Esophagus squamous epithelium (tissue), 5 donors: ENCODE measurements at places on chromosomes 2 and 18. TPM values are rescaled to one million over a fixed set of nuclear protein-coding genes. Genes with fewer than 3 reads are reported as not detected.

CGREF1 gene
- 3.2 TPM for total RNA-seq

MAB21L4 gene
- total RNA-seq, result 179 TPM

GRCh38 chr2:142974288-142975024 is 97.0 kb downstream of the KYNU start:
- DNase-seq, result no peak

VWC2L gene
- total RNA-seq, result not detected

ERLEC1 gene
- total RNA-seq, result 27.5 TPM
